ENCODE measurements at places on chromosomes 2 and 18.

DNA sequence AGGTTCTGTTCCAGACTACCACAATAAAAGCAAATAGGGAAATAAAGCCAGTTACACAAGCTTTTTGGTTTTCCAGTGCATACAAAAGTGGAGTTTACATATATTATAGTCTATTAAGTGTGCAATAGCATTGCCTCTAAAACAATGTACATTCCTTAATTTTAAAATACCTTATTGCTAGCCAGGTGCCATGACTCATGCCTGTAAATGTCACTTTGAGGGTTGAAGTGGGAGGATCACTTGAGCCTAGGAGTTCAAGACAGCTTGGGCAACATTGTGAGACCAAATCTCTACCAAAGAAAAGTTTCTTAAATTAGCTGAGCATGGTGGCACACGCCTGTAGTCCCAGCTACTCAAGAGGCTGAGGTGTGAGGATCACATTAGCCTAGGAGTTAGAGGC lies 52.9 kb upstream of the IMP4 start:
- DNase-seq: no peak

DNA sequence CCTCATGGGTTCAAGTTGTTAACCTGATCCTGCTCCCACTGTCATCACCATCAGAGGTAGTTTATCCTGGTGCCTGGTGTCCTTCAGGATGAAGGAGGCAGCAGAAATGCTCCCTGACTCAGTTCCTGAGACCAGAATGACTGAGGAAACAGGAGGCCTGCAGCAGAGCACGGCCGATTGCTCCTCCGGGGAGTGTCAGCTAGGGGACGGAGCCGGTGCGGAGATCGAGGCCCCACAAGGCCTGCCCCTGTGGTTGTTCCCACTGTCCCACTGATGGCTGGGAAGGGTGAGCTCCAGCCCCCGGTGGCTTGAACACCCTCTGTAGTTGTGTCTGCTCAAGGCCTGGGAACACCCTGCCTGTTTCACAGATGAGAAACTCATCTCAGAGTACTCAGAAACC lies 45.6 kb downstream of the SH3BP4 start:
- no peak for DNase-seq

DNA sequence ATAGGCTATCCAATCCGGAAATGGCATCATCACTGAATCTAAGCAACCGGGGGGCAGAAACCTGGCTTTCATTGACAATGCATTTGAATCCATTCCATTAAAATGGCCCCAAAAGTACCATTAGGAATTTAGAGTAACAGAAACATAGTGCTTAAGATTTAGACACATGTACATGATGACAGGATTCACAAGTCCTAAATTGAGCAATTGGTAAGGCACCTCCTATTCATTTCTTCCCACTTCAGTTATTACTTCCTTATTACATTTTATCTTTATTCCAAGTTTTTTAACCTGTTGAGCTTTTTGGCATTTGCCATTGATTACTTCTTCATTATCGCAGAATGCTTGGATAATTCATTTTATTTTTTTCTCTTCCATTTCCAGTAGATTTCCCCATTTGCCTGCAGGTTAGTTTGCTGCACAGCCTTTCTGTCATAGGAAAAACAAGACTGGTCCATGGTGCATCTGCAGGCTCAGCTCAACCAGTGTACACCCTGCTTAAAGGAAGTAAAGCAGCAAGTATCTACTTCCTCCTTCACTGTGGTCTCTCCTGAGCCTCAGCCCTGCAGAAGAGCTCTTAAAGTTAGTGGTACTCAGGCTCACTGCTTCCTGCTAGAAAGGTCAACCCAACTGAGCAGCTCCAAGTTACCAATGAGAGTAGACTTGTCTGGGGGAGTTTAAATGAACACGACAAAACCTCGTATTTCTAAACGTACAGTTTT lies 89.2 kb downstream of the DOCK10 start:
- no peak for DNase-seq

GRCh38 chr2:120334068-120334467 lies 11.9 kb upstream of the INHBB start:
- DNase-seq: no peak

GRCh38 chr2:227411320-227411989 lies 23.7 kb upstream of the SCYGR1 start:
- DNase-seq: no peak

DNA sequence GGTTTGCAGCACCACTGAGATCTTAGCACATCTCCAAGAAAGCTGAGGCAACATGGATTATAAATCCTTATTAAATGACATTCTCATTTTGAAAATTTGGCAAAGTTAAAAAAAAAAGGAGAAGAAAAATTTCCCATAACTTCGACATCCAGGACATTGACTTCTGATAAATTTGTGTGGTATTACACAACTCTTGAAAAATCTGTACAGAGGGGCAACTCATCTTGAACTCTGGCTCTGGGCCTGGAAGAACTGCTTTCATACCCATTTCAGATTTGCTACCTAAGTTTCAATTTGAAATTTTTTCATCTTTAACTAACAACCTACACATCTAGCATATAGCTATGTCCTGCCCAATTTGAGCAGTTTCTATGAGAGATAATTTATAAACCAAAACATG lies 118.0 kb upstream of the UGP2 start:
- no peak for DNase-seq

GRCh38 chr18:5651736-5652135 lies 107.9 kb upstream of the EPB41L3 start:
- DNase-seq: no peak

DNA sequence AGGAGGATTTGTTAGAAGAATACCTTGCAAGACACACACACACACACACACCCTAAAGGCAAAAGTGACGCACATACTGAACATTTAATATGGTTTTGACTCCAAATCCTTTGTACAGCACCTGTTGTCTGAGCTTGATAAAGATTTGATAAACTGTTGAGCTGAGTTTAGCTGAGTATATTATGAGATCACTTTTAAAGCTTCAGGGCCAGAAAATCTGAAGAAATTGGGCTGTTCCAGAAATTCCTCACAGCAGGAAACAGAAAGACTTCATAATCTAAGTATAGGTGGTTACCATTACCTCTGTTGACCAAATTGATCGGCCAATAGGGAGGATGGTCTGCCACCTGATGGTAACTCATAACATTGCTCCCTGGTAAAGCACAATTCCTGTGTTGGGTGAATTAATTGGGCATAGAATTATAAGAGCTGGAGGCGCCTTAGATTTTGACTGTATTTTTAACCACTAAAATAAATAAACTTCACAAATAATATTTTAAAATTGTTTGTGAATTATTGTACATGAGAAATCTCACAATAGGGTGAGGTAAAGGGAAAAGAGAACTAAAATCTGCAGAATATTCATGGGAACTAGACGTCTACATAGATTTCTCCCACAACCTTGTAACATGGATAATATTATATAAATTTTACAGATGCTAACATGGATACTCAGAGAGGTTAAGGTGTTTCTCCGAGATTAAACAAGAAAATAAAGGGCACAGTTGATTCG lies 21.8 kb upstream of the RPIA start:
- DNase-seq: no peak

DNA sequence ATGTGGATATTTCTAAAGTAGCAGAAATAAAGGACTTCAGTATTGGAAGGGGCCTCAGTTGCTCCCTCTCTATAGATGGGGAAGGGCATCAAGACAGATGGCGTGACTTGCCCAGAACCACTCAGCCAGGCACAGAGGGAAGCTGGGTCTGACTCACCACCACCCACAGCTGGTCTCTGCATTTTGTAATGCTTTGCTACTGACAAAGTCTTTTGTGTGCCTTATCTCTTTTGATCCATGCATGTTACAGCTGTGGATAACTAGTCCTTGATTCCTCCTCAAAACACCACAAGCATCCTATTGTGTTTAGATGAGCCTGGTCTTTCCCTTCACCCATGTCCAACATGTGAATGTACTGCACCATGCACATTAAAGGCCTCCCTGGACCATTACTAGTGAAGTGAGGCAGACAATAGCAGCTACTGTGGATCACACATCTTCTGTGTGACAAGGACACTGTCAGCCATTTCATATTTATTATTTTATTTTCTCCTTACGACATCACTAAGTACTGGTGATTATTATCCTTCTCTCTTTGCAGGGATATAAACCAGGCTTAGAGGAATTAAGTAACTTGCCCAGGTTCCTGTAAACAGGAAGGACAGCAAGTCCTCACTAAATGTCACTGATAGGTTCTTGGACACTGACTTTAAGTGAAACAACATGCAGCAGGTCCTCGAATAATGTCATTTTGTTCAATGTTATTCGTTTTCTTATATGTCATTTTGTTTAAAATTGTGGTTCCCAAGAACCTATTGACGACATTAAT lies 29.6 kb upstream of the IL37 start:
- no peak for DNase-seq

- no peak for DNase-seq
These were observed 71.5 kb downstream of the NYAP2 start for GRCh38 chr2:225471039-225471438.

DNA sequence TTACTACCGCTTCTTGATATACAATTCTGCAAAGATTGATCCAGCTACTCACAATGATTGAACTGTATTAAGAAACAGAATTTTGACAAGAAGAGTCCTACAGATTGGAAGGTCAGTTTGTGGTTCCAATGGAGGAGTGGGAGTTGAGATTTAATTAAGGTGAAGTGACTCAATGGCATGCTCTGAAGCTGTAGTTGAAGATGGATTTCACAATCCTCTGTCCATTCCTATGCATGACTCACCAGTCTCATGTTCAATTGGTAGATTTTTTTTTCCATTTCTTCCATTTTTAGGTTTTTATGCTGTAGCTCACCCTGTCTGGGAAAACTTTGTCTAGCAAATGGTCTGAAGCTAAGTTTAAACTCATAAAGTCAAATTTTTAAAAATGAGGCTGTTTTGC lies 83.3 kb downstream of the DPP4 start:
- DNase-seq: no peak

- DNase-seq: no peak
These were observed 684.0 kb upstream of the ZEB2 start for GRCh38 chr2:145203891-145204290.

DNA sequence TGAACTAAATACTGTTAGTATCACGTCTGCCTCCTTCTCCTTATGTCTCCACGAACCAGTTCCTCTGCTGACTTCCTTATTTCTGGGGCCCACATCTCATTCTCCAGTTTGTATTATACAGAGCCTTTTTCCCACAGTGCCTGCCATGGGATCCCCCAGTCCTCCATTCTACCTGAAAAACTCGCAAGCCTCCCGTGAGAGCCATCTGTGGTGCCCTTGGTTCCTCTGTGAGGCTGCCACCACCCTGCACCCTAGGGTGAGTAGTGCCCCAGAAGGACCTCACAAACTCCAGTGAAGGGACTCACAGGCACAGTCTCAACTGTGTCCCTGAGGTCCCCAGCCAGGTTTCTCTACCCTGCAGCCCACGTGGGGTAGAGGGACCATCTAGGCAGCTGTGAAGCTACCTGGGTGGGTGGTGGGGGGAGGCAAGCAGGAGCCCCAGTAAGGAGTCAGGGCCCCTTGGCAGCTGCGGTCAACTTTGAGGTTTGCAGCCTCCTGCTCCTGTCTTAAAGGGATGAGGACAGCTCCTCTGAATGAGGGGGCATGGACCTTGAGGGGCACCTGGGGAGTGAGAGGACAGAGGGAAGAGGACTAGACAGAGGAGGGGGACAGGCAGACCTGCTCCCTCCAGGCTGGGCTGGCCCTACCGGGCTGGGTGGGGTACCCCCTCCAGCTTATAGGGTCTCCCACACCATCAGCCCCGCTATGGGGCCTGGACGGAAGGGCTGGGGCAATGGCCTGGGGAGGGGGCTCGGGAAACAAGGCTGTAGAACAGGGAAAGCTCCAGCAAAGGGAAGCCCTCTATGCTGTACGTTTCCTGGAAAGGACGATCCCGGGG lies 1.0 kb downstream of the PSTPIP2 start:
- no peak for DNase-seq

- no peak for DNase-seq
These were observed 114.0 kb upstream of the STON1 start for GRCh38 chr2:48415836-48416515.

Data from D721Med (cell line).